ENCODE measurements at places on chromosomes 4 and X. TPM values are rescaled to one million over a fixed set of nuclear protein-coding genes. Genes with fewer than 3 reads are reported as not detected.

ADH7 gene
- total RNA-seq, result not detected

PDS5A gene
- 23.5 TPM for total RNA-seq

CXXC4 gene
- not detected for total RNA-seq

FAM149A gene
- total RNA-seq, result 5.7 TPM

C1QTNF7 gene
- 3.0 TPM for total RNA-seq

FOXR2 gene
- not detected for total RNA-seq

SPANXN4 gene
- not detected for total RNA-seq

NPY5R gene
- total RNA-seq, result not detected

ZFP42 gene
- total RNA-seq, result under 0.01 TPM

SSX1 gene
- total RNA-seq, result not detected

ASB12 gene
- 0.17 TPM for total RNA-seq

LRIT3 gene
- total RNA-seq, result under 0.01 TPM

DAPP1 gene
- 0.09 TPM for total RNA-seq

XG gene
- 6.1 TPM for total RNA-seq

PAGE2B gene
- total RNA-seq, result not detected

ZAR1 gene
- total RNA-seq, result not detected

TMSB15A gene
- 2.0 TPM for total RNA-seq

SLC49A3 gene
- 5.2 TPM for total RNA-seq

ZBTB49 gene
- 2.5 TPM for total RNA-seq

ZDHHC9 gene
- 15.1 TPM for total RNA-seq

LRAT gene
- 0.17 TPM for total RNA-seq

C4orf54 gene
- total RNA-seq, result not detected

BEND2 gene
- total RNA-seq, result not detected

NAT8L gene
- under 0.01 TPM for total RNA-seq

MECP2 gene
- 13.1 TPM for total RNA-seq

ATP1B4 gene
- total RNA-seq, result not detected

RGS12 gene
- 19.5 TPM for total RNA-seq

PCDH7 gene
- 78.5 TPM for total RNA-seq

ARMCX2 gene
- total RNA-seq, result 86.1 TPM

PNCK gene
- total RNA-seq, result 0.17 TPM

SGMS2 gene
- total RNA-seq, result 38.9 TPM

ATOH1 gene
- total RNA-seq, result not detected

DDIT4L gene
- 0.26 TPM for total RNA-seq

HSFX4 gene
- not detected for total RNA-seq

ADGRG2 gene
- total RNA-seq, result under 0.01 TPM

ZFP92 gene
- total RNA-seq, result under 0.01 TPM

MGST2 gene
- total RNA-seq, result 1.2 TPM

FGG gene
- total RNA-seq, result not detected

RRAGB gene
- total RNA-seq, result 55.1 TPM

AKAP4 gene
- not detected for total RNA-seq

MAGEC3 gene
- total RNA-seq, result not detected

GUCY1B1 gene
- total RNA-seq, result 46.3 TPM

EIF2S3 gene
- 239 TPM for total RNA-seq
